ENCODE measurements at places on chromosomes 6 and 20. TPM values are rescaled to one million over a fixed set of nuclear protein-coding genes. Genes with fewer than 3 reads are reported as not detected.
A peak's percentile ranks its signal among the peaks of the same experiment; 100 is the strongest.

Gene ZFP64
- total RNA-seq = 8.0 TPM

Gene MUCL3
- not detected for total RNA-seq

Gene DEFB114
- not detected for total RNA-seq

Gene PAK5
- not detected for total RNA-seq

Gene ASIP
- total RNA-seq = not detected

- H3K4me1 ChIP-seq = no peaks in the 10 kb centered on the region
- H3K36me3 ChIP-seq = no peaks in the 10 kb centered on the region
- no peaks in the 10 kb centered on the region for H3K27me3 ChIP-seq
- H3K27ac ChIP-seq = no peak overlapping the region
- no peak overlapping the region for H3K4me3 ChIP-seq
Measured at GRCh38 chr6:72032086-72032485, 145.7 kb downstream of the RIMS1 start.

GRCh38 chr20:19692100-19692499 is 66.0 kb upstream of the RIN2 start:
- H3K27ac ChIP-seq = peak overlapping the region; percentile 77
- no peak overlapping the region for H3K4me3 ChIP-seq
- H3K36me3 ChIP-seq = no peaks in the 10 kb centered on the region
- peaks cover 21% of the 10 kb centered on the region for H3K4me1 ChIP-seq

- no peak overlapping the region for H3K4me3 ChIP-seq
- H3K36me3 ChIP-seq = no peaks in the 10 kb centered on the region
- no peak for DNase-seq
Measured at GRCh38 chr20:21515300-21516179, 1.7 kb upstream of the NKX2-2 start.

Data from gastrocnemius medialis (tissue), 4 donors.